Right hindlimb (tissue), 1 donor: ENCODE measurements at places on chromosomes 1 and 21.
A peak's percentile ranks its signal among the peaks of the same experiment; 100 is the strongest.

GRCh38 chr21:40647706-40648105 lies 199.3 kb downstream of the DSCAM start:
- peak; percentile 36 for DNase-seq

- DNase-seq, result no peak
Measured at GRCh38 chr1:76679534-76680152, 187.6 kb upstream of the ST6GALNAC5 start.

DNA sequence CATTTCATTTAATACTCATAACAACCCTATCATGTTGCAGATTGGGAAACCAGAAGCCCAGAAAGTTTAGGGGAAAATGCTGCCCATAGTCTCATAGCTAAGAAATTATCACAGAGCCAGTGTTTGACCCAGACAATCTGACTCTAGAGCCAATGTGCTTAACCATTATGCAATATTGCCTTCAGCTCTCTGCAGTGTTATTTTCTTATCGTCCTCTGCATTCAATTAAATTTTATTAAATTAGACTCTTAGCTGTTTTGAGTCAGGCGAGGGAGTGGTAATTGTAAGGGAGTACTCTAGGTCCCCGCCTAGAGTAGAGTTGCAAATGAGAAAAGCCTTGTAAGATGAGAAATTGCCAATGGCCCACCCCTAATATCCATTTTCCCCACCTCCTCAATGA lies 191.1 kb downstream of the TTLL7 start:
- DNase-seq, result no peak

DNA sequence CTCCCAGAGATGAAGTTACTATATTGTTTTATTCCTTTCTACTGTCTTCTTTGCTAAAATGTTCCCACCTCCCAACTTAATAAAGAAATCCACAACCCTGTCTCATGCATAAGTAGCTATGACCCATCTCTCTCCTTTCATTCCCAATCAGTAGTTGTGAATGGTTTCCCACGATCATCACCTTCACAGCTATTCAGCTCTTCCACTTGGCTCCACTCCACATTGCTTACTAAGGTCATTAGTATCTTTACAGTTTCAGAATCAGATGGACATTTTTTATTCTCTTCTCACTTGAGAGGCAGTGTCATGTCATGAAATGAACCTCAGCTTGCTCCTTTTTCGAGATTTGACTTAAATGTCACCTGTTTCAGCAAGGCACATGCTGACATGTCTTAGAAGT lies 47.1 kb upstream of the COG2 start:
- no peak for DNase-seq

GRCh38 chr1:202247104-202247503 lies 53.5 kb downstream of the LGR6 start:
- no peak for DNase-seq

DNA sequence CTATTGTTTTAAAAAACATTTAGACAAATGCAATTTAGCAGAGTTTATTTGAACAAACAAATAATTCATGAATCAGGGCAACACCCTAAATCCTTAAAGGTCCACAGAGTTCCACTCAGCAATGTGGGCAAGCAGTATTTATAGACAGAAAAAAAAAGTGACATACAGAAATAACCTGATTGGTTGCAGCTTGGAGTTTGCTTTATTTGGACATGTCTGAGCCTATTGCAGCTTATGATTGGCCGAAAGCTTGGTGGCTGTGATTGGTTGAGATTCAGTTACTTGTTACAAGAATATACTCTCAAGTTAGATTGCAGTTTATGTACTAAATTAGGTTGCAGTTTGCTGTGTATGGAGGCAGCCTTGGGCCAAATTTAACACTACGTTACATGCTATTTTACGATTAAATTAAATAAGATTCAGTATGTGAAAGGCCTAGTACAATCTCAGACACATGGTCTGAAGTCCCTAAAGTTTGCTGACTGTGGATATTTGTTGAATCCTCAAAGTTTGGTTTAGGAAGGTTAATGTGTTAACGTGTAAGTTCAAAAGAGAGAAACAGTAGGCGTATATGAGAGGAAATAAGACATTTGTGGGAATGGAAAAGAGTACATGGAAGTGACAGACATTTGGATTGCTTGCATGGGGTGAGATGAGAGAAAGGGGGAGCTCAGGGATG lies 6.9 kb upstream of the CAMSAP2 start:
- DNase-seq, result no peak

DNA sequence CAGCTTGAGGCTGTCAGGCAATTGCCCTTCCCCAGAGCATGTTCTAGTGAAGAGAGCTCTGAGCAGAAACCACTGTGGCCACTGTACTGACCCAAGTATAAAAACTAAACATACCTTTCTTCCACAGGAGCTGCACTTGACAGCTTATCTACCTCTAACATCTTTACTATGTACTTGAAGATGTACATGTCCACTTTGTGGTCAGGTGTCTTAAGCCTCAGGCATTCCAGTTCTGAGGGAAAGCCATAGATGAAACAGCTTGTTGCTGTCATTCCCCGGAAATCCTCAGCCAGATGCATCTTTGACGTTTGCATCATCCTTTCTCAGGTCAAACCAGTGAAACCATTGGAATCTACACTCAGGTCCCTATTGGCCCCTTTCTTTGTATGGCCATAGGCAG lies 70.4 kb downstream of the CHRM3 start:
- DNase-seq, result no peak

DNA sequence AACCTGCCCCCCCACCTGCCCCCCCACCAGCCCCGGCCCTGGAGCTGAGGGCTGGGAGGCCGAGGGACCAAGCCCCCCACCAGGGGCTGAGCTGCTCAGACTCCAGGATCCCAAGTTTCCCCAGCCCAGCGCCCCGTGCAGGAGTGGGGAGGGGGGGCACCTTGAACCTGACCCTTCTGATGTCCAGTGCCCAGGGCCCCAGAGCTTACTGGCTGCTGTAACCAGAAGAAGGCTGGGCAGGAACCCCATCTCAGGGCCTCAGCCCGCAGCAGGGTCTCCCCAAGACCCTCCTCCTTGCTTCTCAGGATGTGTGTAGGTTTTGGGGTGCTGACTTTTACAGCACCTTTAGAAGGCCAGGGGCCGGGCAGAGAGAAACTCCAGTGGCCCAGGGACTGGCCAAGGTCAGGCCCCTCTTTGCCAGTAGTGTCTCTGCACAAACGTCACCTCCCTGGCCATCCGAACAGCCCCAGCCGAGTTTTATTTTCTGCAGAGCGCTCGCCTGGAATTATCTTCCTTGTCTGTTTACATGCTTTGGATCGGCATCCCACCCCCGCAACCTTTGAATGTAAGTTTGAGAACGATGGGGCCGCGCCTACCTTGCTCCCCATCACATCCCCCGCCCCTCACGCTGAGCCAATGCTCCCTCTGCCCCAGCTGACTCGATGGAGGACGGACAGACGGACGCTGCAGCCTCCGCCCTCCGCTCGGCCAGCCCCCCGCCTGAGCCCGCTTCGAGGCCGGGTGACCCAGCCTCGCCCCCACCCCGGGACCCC lies 70.1 kb upstream of the CASZ1 start:
- DNase-seq, result peak; percentile 58

DNA sequence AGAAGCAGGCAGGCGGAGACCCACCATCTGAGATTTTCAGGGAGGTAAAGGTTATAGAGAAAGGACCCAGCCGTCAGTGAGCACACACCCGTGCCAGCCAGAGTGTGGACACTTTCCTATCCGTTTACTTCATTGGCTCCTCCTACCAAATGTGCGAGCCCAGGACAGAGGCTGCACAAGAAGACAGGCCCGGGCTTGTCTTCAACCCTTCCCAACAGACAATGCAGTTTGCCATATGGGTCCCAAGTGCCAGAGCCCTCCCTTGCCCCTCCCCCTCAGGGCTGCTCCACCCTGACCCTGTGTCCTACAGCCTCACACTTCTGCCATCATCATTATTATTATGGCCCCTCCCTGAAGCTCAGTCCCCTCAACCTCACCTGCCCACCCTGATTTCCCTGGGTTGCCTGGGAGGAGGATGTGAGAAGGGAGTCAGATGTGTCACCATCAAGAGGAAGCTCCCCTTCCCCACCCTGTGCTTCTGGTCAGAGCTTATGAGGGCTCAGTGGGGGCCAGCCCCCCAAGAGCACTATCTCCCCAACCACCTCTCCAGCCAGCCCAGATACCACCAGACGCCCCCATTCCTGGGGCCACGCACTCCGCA lies 9.4 kb downstream of the LAPTM5 start:
- no peak for DNase-seq

- no peak for DNase-seq
Measured at GRCh38 chr21:23522751-23523150, 2084.5 kb downstream of the MRPL39 start.

- DNase-seq, result no peak
Measured at GRCh38 chr1:84462118-84462517, 16.9 kb upstream of the RPF1 start.

GRCh38 chr1:161082996-161083747 lies 6.2 kb downstream of the NECTIN4 start:
- no peak for DNase-seq

GRCh38 chr1:11558276-11558675 lies 79.3 kb downstream of the DISP3 start:
- DNase-seq, result no peak

- DNase-seq, result peak; percentile 28
Measured at GRCh38 chr1:245045087-245045881, 109.5 kb upstream of the KIF26B start.

- DNase-seq, result no peak
Measured at GRCh38 chr1:19410393-19410792, 74.9 kb downstream of the CAPZB start.

DNA sequence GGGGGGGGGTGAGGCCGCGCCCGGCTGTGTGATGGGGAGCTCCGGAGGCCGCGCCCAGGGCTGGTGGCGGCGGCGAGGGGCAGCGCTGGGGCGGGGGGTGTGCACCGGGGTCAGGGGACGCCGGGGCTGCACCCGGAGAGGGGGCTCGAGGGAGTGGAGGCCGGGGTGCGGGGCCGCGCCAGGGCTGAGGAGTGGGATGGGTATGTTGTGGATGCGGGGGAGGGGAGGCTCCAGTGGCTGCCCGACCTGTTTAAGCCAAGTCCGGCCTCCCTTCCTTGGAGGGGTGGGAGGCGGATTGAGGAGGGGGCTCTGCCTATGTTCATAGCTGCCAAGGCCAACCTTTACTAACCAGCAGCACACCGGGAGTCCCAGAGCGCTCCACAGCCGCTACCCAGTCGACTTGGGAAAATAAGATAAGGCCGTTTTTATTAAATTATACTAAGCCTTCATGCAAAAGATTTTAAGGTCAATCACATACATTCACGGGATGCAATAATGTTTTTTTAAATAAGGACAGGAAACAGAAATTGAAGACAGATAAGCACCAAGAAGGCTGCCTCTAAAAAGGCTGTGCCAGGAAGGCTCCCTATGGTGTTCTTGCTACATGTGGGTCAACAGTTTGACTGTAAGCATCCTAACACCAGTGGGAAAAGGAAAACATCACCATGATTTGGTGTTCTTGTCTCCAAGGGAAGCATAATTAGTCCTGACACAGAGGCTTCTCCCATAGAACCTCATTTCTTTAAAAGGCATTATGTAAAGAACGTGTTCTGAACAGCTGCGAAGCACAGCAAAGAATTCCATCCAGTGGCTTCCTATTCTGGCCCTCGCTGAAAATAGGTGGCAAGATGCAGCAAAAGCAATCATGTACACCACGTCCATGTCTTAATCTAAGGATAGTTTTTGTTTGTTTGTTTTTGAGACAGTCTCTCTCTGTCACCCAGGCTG lies 626 bp upstream of the HLCS start:
- DNase-seq, result no peak

DNA sequence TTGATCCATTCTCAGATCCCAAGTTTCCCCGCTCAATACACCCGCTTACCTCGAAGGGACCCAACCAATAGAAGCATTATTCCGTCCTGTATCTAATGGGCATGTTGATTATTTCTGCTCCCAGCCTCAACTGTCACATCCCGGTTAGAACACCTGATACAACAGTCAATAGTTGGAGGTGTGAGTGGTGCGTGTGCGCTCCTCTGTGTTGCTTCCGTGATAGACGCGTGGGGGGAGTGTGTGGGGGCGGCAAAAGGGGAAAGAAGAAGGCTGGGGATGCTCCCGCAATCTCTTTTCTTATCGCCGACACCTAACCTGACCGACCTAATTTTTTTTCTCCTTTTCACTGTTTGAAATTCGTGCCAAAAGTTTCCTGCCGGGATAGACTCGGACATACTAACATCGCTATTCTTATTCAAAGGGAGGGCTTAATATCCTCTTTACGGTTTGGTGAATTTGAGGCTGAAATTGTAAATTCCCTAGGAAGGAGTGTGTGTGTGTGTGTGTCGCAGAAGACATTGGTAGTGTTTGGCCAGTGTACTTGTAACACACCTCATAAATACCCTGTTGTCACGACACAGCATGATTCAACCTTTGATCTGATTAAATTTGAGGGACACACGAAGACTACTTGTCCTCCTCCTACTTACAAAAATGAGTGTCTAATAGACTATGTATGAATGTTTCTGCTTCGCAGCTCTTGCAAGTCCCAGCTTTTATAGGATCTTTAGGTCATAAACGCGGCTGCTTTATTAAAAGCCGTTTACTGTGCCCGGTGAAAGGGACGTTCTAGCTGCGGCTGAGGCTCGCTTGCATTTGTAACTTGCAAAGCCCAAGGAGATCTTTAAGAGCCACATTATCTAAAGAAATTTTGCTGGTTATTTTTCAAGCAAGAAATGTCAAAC lies 1.5 kb upstream of the PROX1 start:
- no peak for DNase-seq

GRCh38 chr1:64328193-64328592 lies 124.8 kb downstream of the UBE2U start:
- no peak for DNase-seq

DNA sequence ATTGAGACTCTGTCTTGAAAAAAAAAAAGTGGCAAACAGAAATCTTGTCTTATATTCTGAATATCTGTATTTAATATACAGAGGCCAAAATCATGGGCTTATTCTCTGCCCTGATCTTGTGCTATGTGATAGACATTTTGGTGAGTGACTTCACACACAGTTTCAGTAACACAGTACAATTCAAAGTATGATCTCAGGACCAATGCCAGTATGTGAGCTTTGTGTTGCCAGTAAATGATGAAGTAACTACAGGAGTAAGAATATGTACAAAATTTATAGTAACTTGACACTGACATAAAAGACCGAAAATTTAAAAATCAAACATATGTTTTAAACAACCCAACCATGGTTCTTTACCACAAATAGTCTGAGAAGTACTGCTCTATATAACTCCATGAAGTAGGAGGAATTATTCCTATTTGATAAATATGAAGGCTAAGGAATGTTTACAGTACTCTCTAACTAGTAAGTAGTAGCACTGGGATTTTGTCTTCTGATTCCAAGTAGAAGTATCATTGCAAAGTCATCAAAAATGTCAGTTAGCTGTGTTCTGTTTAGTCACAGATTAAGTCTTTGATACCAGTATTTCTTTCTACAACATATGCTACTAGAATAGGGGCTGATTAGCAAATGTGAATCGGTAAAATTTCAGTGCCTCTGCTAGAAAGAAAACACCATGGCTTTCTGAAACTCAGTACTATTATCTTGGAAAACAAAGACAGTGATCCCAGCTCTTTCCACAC lies 25.3 kb downstream of the DPH5 start:
- no peak for DNase-seq

GRCh38 chr21:46099476-46099875 lies 1.6 kb downstream of the COL6A2 start:
- DNase-seq, result peak; percentile 55

GRCh38 chr1:156319664-156320063 lies 18.4 kb downstream of the CCT3 start:
- no peak for DNase-seq

- no peak for DNase-seq
Measured at GRCh38 chr1:166167572-166167925, 748 bp upstream of the FAM78B start.
